Caudate nucleus (tissue), 63 donors: ENCODE measurements at places on chromosomes 13 and 19.

GRCh38 chr19:18594096-18594823 is 5.7 kb downstream of the REX1BD start:
- peak; percentile 39 for DNase-seq

GRCh38 chr19:16161840-16162239 is 11.5 kb downstream of the CIB3 start:
- no peak for DNase-seq

DNA sequence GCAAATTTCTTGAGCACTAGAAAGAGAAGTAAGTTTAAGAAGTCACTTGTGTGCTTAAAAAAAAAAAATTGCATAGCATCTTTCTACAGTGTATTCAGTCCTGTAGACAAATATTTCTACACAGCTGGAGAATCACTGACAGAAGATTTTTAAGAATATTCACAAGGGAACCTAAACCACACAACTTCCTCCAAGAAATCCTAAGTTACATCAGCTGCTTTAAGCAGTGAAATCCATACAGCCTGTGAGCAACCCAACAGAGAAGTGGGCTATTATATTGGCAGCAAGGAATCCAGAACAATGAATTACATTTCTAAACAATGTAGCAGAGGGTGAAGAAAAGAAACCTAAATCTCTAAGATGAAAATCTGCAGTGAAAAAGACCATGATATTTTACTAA is 1.5 kb downstream of the DOCK9 start:
- DNase-seq = no peak

GRCh38 chr19:23762884-23763711 is 4.4 kb upstream of the ZNF681 start:
- DNase-seq = peak; percentile 64

GRCh38 chr13:103517066-103517767 is 451.0 kb upstream of the SLC10A2 start:
- DNase-seq = no peak

GRCh38 chr13:65606622-65607021 is 1623.5 kb downstream of the PCDH9 start:
- DNase-seq = no peak

GRCh38 chr13:67015976-67016600 is 214.0 kb downstream of the PCDH9 start:
- no peak for DNase-seq
